ENCODE measurements at places on chromosomes 7 and 10.

DNA sequence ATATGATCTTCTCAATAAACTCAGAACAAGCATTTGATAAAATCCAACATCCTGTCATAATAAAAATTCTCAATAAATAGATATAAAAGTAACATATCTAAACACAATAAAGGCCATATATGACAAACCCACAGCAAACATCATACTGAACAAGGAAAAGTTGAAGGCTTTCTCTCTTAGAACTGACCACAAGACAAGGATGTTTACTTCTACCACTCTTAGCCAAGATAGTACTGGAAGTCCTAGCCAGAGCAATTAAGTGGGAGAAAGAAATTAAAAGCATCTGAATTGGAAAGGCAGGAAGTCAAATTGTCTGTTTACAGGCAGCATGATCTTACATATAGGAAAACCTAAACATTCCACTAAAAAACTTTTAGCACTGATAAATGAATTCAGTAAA lies 510.9 kb downstream of the ANKRD7 start:
- no peak for DNase-seq

DNA sequence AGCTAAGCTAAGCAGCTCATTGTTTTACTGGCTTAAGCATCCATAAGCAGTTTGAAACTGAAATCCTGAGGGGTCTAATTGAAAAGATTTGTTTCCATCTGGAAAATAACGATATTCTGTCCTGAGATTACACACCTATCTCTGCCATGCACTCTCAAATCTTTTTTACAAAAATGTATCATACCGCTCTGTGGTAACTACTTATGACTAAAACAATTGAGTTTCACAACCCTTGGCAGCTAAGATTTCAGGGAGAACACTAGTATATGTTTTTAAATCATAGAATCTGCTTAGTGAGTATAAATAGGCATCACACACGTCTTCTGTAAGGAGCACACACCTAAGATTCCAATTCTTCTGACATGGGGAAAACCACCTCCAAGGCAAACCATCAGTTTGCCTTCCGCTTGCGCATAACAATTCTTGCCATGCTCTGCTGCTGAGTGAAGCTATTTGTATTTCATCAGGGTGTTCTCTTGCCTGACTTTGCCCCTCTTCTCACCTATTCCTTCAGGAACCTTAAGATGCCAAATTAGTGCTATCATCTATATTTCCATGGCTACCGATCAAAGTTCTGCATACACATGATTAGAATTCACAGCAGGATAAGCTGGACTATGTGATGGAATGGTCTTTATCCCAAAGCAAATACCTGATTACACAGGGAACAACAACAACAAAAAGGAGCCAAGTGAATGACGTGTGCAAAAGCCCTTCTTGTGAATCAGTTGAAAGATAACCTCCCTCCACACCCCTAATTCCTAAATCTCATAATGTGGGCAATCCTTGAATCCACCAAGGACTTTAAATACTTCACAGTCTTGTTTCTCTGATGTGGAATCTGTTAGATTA lies 40.9 kb downstream of the PRPF18 start:
- peak; percentile 21 for DNase-seq

DNA sequence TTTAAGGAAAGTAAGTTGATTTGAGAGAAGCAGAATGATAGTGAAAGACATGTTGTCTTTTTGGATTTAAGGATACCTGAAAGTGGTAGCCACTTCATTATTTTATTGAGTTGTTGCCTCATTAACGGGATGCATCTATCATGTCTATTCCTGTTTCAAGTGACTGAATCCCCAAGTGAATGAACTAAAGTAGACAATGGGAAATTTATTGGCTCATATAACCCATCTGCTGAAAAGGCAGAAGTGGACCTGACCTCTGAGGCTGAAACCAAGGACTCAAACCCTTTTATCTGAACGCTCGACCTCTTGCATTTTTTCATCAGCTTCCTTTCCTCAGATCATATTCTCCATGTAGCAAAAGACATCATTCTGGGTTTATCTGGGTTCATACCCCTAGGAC lies 465.6 kb upstream of the LRRN3 start:
- DNase-seq: no peak

GRCh38 chr10:22682237-22683139 lies 31.9 kb downstream of the PIP4K2A start:
- DNase-seq: peak; percentile 75

GRCh38 chr7:99614495-99614894 lies 2.3 kb upstream of the ZSCAN25 start:
- DNase-seq: no peak

GRCh38 chr10:116882639-116883038 lies 33.3 kb downstream of the ENO4 start:
- DNase-seq: no peak

- no peak for DNase-seq
Measured at GRCh38 chr10:27646194-27646593, 99.4 kb downstream of the MKX start.

DNA sequence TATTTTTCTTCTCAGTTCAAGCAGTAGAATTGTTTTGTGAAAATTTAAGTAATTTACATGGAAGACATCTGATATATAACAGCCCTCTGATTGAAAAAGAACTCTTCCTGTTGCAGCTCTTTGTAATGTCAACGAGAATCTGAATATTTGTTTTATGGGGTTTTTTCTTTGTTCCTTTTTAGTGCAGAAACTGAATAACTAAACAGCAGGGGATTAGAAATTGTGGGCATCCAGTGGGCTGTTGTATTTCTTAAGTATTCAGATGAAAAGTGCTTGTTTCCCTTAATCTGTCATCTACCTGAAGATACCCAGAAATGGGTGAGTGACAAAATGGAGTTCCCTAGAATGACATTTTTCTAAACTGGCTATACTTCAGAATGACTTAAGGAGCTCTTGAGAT lies 7.4 kb downstream of the ARL4A start:
- no peak for DNase-seq

DNA sequence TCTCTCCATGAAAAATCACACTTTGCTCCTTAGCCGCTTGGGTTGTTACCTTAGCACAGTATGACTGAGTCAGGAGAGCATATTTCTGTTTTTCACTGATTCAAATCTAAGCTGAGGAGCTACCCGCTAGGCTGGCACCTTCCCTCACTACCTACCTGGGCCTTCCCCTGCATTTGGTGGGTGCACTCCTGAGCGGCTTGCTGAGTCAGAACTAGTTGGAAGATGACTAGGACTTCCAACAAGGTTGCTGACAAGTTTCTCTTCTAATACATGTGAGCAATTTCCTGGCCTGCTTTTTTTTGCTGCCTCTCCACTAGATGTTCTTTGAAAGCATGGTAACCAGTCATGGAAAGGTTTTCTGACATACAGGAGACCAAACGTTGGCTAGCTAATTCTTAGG lies 43.8 kb upstream of the SEC61G start:
- DNase-seq: peak; percentile 76

- no peak for DNase-seq
Measured at GRCh38 chr7:128190051-128190647, 50.9 kb upstream of the LEP start.

GRCh38 chr10:72015841-72016240 lies 51.6 kb downstream of the CHST3 start:
- DNase-seq: no peak
